SK-N-DZ (cell line): ENCODE measurements at places on chromosomes 4 and X.

- peak; percentile 49 for DNase-seq
These were observed 140.3 kb downstream of the PJA1 start for GRCh38 chrX:69024931-69025330.

GRCh38 chrX:110561034-110561433, 202.4 kb downstream of the RTL9 start:
- no peak for DNase-seq

GRCh38 chrX:38973322-38973721, 172.1 kb downstream of the MID1IP1 start:
- DNase-seq = peak; percentile 39

GRCh38 chrX:8813036-8813435, 11.9 kb upstream of the FAM9A start:
- no peak for DNase-seq

DNA sequence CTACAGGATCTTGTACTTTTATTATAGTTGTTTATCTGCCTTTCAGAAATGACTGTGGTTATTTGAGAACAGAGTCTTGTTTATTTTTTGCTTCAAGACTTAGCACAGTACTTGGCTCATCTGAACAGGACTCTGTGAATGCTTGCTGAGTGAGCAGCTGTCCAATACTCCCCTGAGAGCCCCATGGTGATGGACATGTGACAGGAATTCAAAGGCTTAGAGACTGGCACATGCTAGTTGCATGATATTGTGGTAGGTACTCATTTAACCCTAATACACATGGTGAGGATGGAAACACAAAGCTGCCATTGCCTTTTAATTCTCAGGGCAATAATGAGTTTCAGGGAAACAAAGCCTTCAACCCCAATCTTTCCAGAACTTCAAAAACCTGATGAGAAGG, 97.3 kb downstream of the GEMIN8 start:
- DNase-seq = no peak

DNA sequence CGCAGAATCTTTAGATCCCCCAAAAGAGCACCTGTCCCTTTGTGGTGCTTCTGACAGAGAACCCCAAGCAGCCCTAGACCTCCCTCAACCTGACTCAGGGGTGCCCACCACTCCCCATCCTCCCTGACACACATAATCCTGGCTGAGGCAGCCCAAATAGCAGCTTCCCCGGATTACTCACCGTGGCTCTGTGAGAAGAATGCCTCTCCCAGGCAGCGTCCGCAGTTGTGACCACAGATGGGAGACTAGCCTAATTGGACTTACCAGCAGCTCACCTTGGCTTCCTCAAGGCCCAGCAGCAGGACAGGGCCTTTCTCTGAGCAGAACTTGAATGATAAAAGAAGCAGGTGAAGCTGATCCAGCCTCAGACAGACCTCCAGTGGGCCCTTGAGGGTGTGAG, 10.3 kb upstream of the ODAPH start:
- no peak for DNase-seq

DNA sequence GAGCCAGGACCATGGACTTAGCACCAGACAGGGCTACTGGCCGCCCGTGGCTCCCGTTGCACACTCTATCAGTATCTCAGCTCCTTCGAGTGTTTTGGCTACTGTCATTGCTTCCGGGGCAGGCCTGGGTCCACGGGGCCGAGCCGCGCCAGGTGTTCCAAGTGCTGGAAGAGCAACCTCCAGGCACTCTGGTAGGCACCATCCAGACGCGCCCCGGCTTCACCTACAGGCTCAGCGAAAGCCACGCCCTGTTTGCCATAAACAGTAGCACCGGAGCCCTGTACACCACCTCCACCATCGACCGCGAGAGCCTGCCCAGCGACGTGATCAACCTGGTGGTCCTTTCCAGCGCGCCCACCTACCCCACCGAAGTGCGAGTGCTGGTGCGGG, 1.6 kb downstream of the FAT4 start:
- DNase-seq = peak; percentile 20

DNA sequence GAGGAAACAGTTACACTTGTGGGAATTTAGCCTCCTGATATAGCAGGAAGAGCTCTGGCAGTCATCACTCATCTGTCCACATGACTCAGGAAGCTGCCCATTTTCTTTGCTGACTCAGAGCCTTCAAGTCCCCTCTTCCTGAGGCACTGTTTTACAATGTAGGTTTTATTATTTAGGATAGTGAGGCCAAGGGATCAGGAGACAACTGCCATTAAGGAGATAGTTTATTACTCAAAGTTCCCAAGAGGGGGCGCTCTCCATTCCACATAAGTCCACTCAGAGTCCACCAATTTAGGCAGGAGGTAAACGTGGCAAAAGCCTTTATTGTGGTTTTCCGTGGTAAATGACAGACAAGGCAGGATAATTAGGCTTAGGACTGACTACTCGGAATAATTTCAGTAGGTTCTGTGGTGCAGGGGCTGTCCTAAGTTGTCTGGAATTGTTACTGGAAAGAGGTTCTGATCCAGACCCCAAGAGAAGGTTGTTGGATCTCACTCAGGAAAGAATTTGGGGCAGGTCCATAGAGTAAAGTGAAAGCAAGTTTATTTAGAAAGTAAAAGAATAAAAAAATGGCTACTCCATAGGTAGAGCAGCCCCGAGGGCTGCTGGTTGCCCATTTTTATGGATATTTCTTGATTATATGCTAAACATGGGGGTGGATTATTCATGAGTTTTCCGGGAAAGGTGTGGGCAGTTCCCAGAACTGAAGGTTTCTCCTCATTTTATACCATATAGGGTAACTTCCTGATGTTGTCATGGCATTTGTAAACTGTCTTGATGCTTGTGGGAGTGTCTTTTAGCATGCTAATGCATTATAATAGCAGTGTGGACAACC, 96.0 kb upstream of the RAB40AL start:
- DNase-seq = no peak

- DNase-seq = no peak
These were observed 454.2 kb downstream of the GRIA2 start for GRCh38 chr4:157674699-157675098.

DNA sequence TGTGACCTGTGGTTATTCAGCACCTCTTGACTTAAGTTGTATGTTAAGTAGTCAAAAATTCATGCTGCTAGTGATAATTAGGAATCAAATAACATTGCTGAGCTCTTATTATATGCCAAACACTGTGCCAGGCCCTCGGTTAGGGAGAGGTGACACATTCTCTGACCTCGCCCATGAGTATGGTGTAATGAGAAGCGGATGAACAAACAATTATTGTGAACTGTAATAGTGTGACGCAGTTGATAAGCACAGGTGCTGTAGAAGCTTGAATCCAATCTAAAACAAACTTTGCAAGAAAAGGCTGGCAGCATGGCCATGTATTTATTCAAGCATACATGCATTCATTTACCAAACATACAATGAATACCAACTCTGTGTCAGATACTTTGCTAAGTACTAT, 303.5 kb upstream of the HS3ST1 start:
- DNase-seq = no peak

GRCh38 chrX:26109142-26109541, 29.0 kb upstream of the MAGEB18 start:
- DNase-seq = no peak

DNA sequence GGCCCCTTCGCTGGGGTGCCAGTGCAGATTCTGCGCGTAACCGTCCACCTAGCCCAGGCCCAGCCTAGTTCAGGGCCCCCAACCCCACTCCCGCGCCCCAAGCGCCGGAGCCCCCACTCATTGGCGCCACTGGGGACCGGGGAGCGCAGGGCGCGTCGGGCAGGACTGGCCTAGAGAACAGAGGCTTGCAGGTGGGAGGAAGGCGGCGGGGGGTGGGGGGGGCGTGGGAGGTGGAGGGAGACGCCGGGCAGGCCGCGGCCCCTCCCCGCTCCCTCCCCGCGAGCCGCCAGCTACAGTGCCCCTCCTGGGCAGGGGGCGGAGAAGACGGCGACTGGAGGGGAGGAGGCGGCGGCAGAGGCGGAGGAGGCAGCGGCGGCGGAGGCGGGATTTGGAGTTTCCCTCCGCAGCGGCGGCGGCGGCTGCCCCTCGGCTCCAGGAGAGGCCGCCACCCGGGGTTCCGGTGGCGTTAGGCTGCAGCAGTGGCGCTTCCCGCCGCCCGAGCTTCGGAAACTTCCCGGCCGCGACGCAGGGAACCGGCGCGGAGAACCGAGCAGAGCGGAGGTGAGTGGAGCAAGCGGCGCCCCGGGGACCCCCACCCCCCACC, 4.8 kb upstream of the DUSP9 start:
- no peak for DNase-seq

DNA sequence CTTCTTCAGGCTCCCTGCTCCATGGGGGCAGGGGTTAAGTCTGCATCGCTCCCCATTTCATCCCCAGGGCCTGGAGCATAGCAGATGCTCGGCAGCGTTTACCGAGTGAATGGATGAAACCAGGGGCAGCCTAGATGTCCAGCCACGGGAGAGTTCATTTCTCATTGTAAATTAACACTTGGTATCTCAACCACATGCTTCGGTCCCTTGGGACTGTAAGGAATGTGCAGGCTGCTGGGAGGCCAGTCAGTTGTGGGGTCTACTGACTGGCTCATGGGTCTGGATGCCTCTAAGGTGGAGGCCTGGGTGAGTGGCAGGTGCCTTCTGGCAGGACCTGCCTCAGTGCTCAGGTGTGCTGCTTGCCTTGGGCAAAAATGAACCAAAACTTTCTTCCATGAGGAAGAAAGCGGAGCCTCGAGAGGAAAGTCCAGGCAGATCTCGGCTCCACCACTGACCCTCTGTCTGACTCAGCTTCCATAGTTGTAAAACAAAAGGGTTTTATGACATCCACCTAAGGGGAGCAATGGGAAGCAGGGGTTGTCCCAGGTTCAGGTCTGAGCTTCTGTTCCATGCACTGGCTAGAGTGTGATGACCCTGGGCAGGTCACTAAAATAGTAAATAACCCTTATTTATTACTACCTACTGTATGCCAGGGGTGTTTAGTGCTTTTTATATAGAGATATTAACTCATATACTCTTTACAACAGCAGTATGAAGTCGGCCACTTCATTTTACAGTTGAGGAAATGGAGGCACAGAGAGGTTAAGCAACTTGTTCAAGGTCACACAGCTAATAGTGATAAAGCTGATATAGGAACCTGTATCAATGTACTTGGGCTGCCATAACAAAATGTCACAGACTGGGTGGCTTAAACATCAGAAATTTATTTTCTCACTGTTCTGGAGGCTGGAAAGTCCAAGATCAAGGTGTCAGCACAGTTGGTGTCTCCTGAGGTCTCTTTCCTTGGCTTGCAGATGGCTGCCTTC, 144.3 kb upstream of the STX18 start:
- peak; percentile 42 for DNase-seq

DNA sequence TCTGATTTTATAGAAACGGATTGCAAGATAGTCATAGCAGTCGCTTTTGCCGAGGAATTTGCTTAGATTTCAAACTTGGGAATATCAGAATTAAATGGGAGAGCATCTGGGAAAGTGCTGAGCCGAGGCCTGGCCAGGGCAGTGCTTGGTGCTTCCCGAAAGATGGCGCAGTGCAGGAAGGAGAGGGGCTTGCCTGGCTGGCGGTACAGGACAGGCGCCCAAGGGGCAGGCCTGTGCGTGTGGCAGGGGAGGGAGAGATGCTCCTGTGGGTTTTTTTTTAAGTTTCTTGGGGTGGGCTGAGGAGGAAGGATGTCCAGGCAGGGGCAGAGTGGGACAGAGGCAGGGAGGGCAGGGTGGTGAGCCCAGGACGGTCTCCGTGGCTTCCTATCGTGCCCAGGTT, 241.1 kb downstream of the AFAP1 start:
- no peak for DNase-seq

GRCh38 chrX:140431521-140431920, 73.3 kb downstream of the SOX3 start:
- DNase-seq = no peak

- DNase-seq = peak; percentile 87
These were observed 31.2 kb downstream of the RS1 start for GRCh38 chrX:18640686-18641085.

DNA sequence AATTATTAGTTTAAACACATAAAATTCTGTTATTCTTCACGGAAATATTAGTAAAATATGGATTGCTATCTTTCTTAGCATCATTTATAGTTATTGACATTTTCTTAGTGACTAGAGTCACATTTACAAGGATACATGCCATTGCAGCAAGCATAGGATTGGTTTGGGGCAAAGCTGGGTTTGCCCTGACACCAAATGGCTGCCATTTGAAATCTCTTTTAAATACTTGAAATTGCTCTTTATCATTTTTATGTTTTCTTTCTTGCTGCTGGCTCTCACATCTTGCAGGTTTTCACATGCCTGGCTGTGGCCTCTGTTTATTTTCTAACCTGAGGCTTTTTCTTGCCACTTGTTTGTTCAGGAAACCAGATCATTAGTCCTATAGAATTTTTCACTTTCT, 39.9 kb downstream of the EGF start:
- no peak for DNase-seq

GRCh38 chr4:117001077-117001476, 84.3 kb downstream of the TRAM1L1 start:
- no peak for DNase-seq
